A172 (cell line): ENCODE measurements at places on chromosomes 16 and 17. TPM values are rescaled to one million over a fixed set of nuclear protein-coding genes. Genes with fewer than 3 reads are reported as not detected.

DNA sequence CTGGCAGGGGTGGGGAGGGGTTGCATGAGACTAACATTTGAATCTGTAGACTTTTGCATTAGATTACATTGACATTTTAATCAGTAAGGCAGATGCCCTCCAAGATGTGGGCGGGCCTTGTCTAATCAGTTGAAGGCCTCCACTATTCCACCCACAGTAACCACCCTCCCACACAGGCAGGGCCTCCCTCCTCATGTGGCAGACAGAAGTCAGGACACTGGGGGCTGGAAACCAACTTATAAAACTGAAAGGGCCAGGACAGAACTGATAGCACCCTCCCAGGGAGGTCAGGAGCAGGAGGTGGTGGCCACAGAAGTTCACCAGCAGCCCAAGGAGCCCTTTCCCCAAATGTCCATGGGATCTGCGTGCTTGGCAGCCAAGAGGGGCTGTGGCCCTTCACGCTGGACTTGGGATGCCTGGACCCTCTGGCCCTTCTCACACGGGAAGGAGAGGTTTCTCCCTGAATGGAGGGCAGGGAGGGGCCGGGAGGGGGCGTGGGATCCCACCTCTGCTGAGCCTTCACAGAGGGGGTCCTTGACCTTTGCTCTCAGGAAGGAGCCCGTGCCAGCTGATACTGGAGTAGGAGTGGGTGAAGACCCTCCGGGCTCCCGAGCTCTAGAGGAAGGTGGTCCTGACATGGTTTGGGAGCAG, 4.6 kb downstream of the PYCR1 start:
- no peak for DNase-seq

SLC13A2 gene
- total RNA-seq: not detected in 2 replicates

TBC1D3B gene
- 1.9 and 3.7 TPM in 2 replicates for total RNA-seq

DNA sequence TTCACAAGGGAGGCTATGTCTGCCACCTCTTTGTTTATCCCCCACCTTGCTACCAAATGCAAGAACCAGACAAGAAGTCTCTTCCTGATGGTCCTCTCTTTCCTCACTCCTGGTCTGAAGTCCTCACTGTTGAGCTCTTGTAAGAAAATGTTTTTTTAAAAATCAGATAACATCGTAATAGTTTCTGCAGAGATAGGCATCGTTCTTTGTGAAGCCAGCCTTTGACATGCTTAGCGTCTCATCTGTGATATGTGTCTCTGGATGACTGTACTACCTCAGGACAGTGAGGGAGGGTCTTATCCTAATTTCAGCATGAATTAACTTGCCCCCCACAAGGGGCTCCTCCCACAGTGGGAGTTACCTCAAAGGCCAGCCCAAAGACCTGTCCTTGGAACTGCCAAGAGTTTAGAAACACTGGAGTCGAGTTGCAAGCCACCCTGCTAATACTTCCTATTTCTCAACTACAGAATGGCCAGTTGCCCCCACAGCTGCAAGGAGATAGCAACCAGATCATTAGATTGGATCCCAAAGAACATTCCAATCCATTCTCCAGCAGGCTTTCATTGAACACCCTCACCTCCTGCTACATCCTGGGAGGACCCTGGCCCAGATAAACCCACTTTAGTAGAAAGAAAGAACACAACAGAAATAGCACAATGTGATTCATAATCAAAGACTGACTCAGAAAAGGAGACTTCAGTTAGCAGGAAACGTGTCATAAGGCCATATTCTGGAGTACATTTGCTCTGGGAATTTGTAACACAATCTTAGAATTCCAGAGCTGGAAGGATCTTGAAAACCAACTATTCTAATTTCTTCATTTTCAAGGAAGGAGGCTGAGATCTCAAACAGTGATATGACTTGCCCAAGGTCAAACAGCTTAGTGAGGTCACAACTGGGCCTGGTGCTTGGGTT, 151.0 kb downstream of the IRX3 start:
- DNase-seq: peak; percentile 28

GRCh38 chr17:69047368-69048263, 13.1 kb downstream of the ABCA9 start:
- peak; percentile 80 for DNase-seq

MARCHF10 gene
- total RNA-seq: 0.19 TPM in 1 of 2 replicates, not detected in the other

CLEC18A gene
- total RNA-seq: 0.29 and 0.65 TPM in 2 replicates
